ENCODE measurements at places on chromosomes 11 and 22. TPM values are rescaled to one million over a fixed set of nuclear protein-coding genes. Genes with fewer than 3 reads are reported as not detected.

DNA sequence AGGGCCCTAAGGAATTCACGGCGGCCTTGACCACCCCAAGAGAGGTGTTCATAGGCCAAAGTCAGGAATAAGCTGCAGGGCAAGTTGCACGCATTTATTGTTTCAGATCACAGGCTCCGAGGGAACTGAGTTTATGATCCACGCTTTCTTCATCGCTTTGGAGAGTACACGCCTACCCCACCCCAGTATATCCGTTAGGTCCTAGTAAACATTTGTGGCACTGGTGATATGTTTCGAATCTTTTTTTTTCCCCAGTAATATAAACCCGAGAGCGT is 805 bp downstream of the GANAB start:
- DNase-seq = no peak

- DNase-seq = no peak
These were observed 35.6 kb upstream of the TMEM123 start for GRCh38 chr11:102488208-102488607.

OR52E5 gene
- not detected for total RNA-seq

GRAP2 gene
- not detected for total RNA-seq

GRCh38 chr22:35299217-35299672 is 449 bp upstream of the TOM1 start:
- no peak for DNase-seq

All from H9 (cell line).